ENCODE measurements at places on chromosomes 11 and 22.

GRCh38 chr11:1882265-1883238 is 9.1 kb downstream of the PRR33 start:
- peak; percentile 36 for DNase-seq

DNA sequence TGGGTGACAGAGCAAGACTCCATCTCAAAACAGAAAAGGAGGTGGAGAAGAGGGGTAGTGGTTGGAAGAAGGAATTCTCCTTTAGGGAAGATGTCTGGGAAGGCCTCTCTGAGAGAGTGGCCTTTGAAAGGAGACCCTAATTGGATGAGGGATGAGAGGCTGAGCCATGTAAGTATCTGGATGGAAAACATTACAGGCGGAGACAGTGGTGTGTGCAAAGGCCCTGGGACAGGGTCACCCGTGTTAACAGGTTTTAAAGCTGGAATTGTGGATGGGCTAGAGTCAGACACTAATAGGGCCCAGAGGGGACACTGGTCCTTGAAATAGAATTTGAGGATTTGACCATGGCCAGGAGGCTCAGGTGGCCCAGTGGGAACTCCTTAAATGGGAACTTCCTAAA is 10.4 kb downstream of the SNAP29 start:
- no peak for DNase-seq

DNA sequence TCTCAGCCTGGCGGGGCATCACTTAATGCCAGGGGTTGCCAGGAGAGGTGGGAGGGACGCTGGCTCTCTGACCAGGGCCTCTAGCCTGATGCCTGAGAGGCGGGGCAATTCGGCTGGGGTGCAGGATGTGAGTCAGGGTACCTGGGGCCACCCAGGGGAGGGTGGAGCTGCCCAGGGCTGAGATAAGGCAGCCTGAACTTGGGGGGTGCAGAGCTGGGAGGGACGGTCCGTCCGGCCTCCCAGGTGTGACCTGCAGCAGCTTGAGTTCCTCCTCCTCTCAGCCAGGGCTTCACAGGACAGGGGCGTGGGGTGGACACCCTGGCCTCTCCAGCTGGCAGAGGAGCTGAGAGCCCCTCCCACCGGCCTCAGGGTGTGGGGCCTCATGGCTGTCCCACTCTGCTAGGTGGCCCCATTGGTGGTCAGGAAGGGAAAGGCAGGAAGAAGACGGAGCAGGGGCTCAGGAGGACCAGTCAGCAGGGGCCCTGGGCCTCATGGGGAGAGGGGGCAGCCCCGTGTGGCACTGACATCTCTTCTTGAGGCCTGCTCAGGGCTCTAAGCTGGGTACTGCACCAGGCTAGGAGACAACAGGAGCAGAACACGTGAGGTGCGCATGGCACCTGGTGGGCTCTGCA is 942 bp upstream of the RPS6KA4 start:
- DNase-seq, result no peak

DNA sequence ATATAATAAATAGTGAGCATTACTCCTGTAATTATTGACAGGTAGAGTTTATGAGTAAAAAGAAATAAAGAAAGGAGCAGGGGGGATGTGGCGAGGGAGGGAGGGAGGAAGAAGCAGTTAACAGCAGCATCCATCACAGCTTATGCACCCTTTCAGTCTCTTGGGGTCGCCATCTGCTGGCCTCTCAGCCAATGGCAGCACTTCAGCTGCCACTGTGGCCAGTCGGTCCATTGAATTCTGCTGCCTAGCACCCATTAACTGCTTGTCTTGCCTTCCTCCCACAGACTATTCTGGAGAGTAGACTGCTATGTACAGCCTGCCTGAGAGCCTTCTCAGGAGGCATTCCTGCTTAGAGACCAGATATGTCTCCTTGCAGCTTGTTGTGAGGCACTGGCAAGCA is 388.3 kb downstream of the TENM4 start:
- DNase-seq, result no peak

- no peak for DNase-seq
Measured at GRCh38 chr11:47212938-47213337, 1.8 kb upstream of the DDB2 start.

GRCh38 chr11:124170801-124171586 is 12.2 kb upstream of the OR10D3 start:
- DNase-seq, result no peak

GRCh38 chr11:66082946-66083698 is 13.1 kb downstream of the PACS1 start:
- no peak for DNase-seq

- no peak for DNase-seq
Measured at GRCh38 chr11:81979448-81979847, 754.2 kb downstream of the FAM181B start.

GRCh38 chr11:106281455-106282173 is 204.2 kb downstream of the AASDHPPT start:
- peak; percentile 8 for DNase-seq

GRCh38 chr22:32531931-32532819 is 57.6 kb downstream of the FBXO7 start:
- DNase-seq, result no peak

GRCh38 chr22:22909605-22910271 is 22.1 kb downstream of the IGLL5 start:
- no peak for DNase-seq

DNA sequence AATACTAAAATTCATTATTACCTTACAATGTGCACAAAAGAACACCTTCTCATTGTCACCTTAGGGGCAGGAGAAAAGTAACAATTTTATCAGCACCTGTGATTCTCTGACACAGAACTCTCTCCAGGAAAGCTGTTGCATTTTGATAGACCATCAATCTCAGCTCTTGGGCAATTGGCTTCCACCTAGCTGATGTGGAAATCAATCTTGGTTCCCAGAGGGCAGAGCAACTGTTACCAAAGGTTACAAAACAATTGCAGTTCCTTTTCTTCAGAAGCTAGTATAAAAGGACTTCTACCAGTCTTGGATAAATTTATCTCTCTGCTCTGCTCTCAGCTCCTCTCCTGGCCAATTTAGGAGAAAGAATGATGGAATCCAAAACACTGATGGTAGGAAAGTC is 157.8 kb upstream of the DDI1 start:
- DNase-seq, result no peak

GRCh38 chr11:124955035-124955434 is 1.0 kb downstream of the CCDC15 start:
- DNase-seq, result no peak

DNA sequence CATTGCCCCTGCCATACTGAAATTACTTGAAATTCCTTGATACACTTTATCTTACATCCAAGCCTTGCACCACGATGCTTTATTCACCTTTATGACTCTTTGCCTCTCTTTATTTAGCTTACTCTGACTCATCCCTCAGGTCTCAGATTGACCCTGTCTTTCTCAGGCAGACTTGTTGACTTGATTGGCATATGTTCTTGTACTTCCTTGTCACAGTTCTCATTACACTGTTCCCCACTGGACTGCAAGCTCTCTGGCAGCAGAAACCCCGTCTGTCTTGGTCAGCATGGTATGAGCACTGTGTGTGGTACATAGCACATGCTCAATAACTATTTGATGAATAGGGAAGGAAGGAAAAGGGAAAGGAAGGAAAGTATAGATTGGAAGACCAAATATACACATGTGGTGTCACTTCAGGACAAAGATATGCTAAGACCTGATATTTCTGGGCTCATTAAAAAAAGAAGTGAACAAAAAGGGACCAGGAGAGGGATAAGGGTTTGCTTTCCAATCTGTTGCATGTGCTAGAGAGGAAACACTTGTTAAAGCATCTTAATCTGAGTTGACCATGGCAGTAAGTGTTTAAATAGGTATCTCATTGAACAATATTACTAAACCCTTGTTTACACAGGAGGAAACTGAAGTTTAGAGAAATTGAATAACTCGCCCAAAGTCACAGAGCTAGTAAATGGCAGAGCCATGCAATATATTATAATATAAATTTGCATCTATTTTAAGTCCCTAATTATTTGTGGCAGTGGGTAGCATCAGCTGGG is 7.2 kb downstream of the LYVE1 start:
- DNase-seq, result no peak

- peak; percentile 36 for DNase-seq
Measured at GRCh38 chr11:6438979-6439571, 1.7 kb downstream of the HPX start.

DNA sequence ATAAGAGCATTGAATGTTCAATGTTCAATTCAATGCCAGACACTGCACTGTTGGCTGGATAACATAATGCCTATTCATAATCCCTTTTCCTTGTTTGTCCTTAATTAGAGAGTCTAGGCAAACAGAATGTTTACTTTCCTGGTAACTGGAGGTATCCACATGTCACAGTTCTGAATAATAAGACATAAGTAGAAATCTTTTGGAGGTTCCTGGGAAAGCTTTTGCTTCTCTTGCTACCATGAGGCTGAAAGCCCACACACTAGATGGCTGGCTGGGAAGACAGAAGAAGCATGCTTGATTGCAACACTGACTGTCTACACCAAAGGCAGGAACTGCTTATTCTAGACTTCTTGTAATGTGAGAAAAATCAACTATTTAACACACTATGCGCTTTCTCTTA is 79.5 kb downstream of the GAB2 start:
- no peak for DNase-seq

- DNase-seq, result peak; percentile 63
Measured at GRCh38 chr11:125923012-125923579, 18.8 kb downstream of the DDX25 start.

- DNase-seq, result no peak
Measured at GRCh38 chr22:26646158-26646557, 11.2 kb upstream of the MIAT start.

- no peak for DNase-seq
Measured at GRCh38 chr22:19039448-19039780, 82.8 kb downstream of the DGCR2 start.

DNA sequence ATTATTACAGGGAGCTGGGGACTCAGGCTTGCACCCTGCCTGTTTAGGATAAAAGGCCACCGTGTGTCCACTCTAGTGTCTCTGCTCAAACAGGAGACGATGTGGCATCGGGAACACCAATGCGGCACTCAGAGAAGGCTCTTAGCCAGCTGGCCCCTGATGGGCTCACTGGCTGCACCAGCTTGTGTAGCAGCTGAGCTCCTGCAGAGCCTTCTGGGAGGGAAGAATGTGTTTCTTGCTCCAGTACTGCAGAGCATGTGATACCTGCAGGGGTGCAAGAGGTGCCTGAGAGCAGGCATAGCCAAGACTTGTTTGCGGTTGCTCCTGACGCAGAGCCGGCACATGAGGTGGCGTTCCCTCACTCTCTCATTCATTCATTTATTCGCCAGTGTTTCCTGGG is 44.4 kb upstream of the KCNQ1OT1 start:
- no peak for DNase-seq

- peak; percentile 79 for DNase-seq
Measured at GRCh38 chr22:37807410-37808293, at the start of gene GCAT. TSS of gene GCAT (plus strand) at chr22:37807934. CDS start at chr22:37807968, 34 bp downstream.

GRCh38 chr22:43829904-43830851 is 18.1 kb upstream of the EFCAB6 start:
- no peak for DNase-seq

DNA sequence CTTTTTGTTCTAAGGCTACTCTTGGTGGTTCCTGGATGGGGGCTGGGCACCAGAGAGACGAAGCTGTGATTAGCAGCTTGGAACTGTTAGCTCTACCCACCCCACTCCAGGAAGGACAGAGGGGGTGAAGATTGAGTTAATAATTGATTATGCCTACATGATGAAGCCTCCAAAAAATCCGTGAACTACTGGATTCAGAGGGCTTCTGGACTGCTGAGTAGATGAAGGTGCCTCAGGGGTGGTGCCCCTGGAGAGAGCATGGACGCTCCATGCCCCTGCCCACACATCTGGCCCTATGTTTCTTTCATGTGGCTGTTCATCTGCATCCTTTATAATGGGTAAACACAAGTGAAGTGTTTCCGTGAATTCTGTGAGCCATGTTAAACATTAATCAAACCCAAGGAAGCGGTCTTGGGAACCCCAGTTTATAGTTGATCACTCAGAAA is 47.3 kb upstream of the CYP2D6 start:
- DNase-seq, result no peak

- no peak for DNase-seq
Measured at GRCh38 chr11:1665313-1665712, 31.7 kb upstream of the KRTAP5-6 start.

DNA sequence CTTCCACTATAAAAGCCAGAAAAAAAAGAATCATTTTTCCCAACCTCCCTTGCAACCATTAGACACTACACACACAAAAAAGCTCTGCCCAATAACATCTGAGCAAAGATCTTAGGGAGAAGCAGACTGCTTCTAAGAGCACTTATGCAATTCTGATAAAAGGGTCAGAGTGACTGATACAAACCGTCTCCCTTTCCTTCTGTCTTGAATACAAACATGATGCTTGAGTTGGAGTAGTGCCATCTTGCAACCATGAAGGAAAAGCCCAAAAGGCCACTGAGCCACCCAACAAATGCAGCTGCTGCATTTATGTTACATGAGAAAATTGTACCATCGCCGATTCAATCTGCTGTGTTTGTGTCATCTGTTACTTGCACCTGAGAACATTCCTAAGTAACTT is 47.6 kb upstream of the EED start:
- DNase-seq, result no peak

DNA sequence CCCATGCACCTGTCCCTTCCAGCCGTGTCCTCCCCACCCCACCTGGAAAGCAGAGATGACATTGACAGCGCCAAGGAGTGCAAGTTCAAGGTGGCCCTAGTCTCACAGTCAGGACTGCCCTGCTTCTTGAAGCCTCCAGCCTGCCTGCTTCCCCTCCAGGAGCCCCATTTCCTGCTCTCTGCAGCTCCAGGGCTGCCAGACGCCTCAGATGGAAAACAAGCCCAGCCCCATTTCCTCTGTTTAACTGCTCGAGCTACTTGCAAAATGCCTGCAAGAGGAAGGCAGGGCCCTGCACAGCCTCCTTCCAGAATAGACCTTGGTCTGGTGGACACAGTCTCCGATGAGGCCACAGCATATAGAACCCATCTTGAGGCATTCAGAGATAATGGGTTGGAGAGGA is 5.0 kb upstream of the DGKZ start:
- DNase-seq, result no peak

GRCh38 chr11:104713401-104713800 is 184.9 kb downstream of the CASP12 start:
- no peak for DNase-seq

DNA sequence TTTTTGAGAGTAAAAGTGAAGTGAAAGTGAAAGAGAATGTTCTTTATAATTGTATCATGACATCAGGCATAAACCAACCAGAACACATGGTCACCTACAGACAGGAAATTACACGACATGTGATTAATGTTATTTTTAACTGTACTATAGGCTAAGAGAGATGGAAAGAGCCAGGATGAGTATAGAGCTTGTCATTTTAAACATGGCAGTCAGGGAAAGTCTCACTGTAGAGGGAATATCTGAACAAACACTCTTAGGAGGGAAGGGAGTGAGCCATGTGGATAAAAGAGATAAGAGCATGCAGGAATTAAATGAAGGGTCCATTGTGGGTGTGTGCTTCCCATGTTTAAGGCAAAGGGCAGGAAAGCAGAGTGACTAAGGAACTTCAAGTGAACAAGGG is 599.1 kb upstream of the FAT3 start:
- no peak for DNase-seq
